Activated gamma-delta T cell (primary cell): ENCODE measurements at places on chromosomes 12 and 14.

GRCh38 chr14:90576581-90576980, 179.8 kb downstream of the CALM1 start:
- DNase-seq, result no peak

- DNase-seq, result no peak
Observed at GRCh38 chr12:68334132-68334531, 2.0 kb upstream of the MDM1 start.

DNA sequence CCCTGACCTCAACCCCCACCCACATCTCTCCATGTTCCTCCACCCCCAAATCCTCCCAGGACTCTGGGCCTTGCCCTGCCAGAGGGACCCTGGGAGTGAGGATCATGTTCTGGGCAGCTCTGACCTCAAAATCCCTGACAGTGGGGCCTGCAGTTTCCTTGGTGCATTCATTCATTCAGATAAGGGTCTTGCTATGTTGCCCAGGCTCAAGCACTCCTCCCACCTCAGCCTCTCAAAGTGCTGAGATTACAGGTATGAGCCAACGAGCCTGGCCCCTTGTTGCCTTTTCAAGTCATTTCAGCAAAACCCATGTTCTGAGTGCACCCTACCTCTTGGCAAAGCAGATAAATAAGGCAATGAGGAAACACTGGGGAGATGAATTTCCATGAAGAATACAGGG, 29.6 kb downstream of the ARL6IP4 start:
- no peak for DNase-seq

DNA sequence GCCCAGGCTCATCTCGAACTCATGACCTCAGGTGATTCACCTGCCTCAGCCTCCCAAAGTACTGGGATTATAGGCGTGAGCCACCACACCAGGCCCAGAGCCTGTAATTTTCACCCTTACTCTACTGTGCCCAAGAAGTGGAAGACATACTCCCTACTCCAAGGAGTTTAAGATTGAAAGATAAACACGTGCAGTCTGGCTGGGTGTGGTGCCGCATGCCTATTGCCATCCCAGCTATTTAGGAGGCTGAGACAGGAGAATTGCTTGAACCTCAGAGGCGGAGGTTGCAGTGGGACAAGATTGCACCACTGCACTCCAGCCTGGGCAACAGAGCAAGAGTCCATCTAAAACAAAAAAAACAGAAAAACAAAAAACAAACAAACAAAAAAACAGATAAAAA, 90.0 kb downstream of the NINJ2 start:
- no peak for DNase-seq

DNA sequence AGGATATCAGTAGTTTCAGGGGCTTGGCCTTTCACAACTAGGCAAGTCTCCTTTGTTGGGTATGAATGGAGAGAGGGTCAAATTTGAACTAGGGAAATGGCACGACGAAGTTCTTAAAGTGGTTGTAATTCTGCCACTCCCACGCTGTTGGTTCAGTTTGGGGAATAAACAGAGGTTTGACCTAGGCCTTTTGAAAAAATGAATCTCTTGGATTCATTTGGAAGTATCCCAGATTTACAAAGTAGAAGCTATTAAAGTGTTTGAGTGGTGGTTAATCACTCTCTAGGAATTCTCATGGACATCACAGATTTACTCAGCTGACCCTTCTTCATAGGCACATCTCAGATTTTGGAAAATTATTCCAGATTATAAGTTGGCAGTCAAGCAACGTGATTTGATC, 14.8 kb downstream of the BATF start:
- no peak for DNase-seq
